Daoy (cell line): ENCODE measurements at places on chromosomes 3 and 15.

- DNase-seq: no peak
These were observed 45.0 kb downstream of the TIGIT start for GRCh38 chr3:114338651-114339357.

DNA sequence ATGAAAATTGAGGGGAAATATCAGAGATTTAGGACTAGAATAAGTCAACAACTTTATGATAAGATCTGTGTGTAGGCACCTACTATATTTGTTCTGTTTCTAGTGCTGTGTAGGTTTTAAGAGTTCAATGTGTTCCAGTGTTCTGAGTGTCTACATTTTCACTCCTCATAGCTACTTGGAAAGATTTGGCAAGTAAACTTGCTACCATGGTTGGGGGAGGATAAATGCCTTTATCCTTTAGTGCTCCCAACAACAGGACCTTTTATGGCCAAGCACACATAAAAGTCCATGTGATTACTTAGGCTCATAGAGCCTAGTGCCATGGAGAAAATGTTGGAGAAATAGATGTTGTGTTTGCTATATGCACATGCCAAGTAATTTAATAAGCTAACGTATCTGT lies 64.0 kb downstream of the LYSMD4 start:
- DNase-seq: no peak

DNA sequence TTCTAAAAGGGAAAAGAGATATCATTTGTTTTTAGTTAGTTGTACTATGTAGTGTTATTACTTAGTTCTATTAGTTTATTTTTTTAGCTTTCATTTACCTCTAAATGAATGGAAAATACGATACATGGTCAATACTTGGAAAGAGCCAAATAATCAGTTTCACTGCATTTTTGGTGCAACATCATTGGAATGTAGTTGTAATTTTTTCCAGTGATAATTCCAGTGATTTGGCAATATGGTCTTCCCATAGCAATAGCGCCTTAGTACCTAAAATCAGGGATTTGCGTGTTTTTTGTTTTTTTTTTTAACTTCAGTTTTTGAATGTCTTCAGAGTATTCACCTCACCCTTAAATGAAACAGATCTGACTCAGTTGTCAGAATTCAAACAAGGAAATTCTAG lies 41.8 kb downstream of the RAB8B start:
- DNase-seq: no peak

- DNase-seq: peak; percentile 72
These were observed 13.0 kb upstream of the MAPK6 start for GRCh38 chr15:52005748-52006701.

DNA sequence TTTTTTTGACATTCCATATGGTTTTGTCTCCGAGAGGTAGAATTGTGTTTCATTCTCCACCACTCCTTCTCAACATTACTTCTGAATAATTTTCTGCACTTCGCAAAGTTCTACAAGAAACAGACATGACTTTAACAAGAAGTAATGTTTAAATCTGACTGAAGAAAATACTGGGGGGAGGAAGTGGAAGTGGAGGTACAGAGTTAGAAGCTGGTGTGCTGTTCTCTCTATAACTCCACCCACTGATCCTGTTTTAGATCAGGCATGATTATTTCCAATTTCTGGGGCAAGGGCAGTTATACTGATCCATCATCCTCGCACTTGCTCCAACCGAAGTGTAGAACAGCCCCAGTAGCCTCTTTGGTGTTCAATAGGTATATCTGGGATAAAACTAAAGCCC lies 9.2 kb upstream of the MCCC1 start:
- DNase-seq: no peak

GRCh38 chr3:45515999-45516725 lies 78.4 kb upstream of the LIMD1 start:
- DNase-seq: no peak

DNA sequence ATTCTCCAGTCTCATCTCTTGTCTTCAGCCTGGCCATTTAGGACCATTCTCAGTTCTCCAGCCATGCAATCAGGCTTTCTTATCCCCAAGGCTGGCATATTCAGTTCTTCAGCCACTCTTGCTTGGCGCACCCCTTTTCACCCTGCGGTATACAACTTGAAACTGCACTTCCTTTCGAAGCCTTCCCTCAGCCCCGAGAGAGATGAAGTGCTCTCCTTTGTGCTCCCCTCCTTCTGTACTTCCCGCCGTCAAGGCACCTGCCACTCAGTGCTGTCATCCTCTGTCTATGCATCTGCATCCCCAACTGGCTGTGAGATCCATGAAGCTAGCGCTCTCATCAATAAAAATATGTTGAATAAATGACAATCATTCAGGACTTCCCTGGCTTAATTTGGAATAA lies 45.7 kb downstream of the MORC1 start:
- DNase-seq: no peak

DNA sequence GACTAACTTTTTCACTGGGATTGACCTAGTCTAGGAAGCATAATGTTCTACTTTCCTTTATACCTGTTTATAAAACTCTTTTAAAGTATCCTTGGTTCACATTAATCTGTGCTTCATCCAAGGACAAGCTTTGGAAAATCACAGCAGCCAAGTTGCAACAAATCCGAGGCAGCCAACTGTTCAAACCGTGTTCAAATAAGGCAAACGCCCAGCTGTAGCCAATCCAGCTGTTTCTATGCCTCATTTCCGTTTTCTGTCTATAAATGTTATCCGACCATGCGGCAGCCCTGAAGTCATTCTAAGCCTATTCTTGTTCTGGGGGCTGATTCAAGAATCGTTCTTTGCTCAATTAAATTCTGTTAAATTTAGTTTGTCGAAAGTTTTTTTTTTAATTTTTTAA lies 78.3 kb downstream of the FMN1 start:
- DNase-seq: no peak

- no peak for DNase-seq
These were observed 40.2 kb downstream of the GJD2 start for GRCh38 chr15:34714476-34715121.
